Heart right ventricle (tissue), 16 donors: ENCODE measurements at places on chromosomes 16 and 17. TPM values are rescaled to one million over a fixed set of nuclear protein-coding genes. Genes with fewer than 3 reads are reported as not detected.
A peak's percentile ranks its signal among the peaks of the same experiment; 100 is the strongest.

The ENPP7 gene
- total RNA-seq, result not detected

GRCh38 chr17:4170639-4171280, 27.8 kb downstream of the CYB5D2 start:
- peaks cover 7% of the 10 kb centered on the region for H3K4me1 ChIP-seq
- peaks cover 4% of the 10 kb centered on the region for H3K36me3 ChIP-seq
- H3K27ac ChIP-seq, result no peak overlapping the region
- DNase-seq, result no peak
- H3K4me3 ChIP-seq, result no peak overlapping the region
- H3K27me3 ChIP-seq, result no peaks in the 10 kb centered on the region

- no peaks in the 10 kb centered on the region for H3K27me3 ChIP-seq
- no peak for DNase-seq
- H3K4me3 ChIP-seq, result no peak overlapping the region
- H3K4me1 ChIP-seq, result no peaks in the 10 kb centered on the region
- no peak overlapping the region for H3K27ac ChIP-seq
These were observed 115.6 kb downstream of the GNAO1 start for GRCh38 chr16:56306690-56307533.

DNA sequence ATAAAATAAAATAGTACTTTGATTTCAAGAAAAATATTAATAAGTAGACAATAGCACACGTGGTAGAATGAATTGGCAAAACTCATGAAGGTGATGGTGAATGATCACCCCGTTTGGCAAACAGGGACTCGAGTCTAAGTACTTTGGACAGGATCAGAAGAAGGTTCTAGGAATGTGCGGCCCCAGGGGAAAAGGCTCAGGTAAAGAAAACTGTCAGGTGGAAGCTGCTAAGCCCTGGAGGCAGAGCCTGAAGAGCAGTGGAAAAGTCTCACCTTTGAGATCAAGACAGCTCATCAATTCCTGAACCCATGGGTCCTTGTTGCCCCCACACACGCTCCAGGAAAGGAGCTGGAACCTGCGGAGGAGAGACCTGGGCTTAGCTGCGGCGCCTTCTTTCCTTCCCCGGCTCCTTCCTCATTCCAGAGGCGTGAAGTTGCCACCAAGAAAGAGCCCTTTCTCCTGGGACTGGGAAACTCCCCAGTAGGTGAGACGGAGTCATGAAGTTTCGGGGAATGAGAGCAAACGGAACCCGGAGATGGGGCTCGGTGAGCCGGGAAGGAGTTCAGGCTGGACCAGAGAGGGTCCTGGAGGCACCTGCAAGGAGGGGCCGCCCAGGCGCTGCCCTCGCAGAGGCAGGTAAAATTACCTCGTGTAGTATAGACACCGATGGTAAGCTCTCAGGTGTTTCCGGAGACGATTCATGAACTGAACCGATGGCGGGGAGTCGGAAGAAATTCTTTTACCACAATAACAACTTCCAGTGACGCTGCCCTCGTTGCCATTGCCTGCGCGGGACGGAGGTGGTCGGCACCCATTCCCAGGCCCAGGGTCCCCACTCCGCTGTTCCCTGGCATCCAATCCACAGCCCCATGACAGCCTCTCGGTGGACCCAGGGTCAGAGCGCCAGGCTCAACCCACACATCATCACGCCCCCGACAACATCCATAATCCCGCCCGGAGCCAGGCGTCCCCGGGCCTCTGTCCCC, 1.2 kb upstream of the ZMYND15 start:
- H3K27ac ChIP-seq, result peak overlapping the region; percentile 72
- peaks cover 20% of the 10 kb centered on the region for H3K4me1 ChIP-seq
- H3K36me3 ChIP-seq, result no peaks in the 10 kb centered on the region
- no peaks in the 10 kb centered on the region for H3K27me3 ChIP-seq
- DNase-seq, result no peak
